ENCODE measurements at places on chromosomes 5 and 9.

GRCh38 chr9:18240213-18240612 lies 233.7 kb upstream of the ADAMTSL1 start:
- no peak for DNase-seq

DNA sequence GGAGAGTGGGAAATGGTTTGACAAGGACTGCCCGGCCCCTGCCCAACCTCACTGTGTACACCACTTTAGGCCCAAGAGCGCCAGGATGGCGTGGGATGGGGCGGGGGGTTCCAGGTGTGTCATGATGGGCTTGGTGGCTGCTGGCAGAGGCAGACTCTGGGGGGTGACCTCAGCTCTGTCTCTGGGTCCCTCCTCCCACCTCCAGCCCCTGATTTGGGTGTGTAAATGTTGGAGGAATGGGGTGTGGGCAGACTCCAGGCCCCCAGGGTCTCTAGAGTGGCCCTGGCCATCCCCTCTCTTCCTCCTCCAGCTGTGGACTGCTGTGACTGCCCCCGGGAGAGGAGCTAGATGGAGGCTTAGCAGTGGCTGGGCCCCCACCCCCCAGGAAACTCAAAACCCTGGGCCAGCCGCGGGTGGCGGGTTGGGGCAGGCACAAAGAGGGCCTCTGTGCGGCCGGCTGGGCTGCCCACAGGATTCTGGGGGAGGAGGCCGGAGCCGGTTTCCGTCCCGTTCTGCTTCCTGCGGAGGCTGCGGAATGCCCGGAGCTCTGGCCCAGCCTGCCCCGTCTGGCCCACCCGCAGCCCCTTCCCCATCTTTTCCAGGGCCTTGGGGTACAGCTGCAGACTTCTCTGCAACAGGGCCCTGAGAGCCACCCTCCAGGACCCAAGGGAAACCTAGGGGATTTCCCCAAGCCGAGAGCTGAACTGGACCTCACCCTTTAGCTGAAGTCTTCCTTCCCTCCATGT lies 23.1 kb downstream of the CXXC5 start:
- DNase-seq, result no peak

GRCh38 chr9:19481971-19482404 lies 73.2 kb downstream of the ACER2 start:
- no peak for DNase-seq

- no peak for DNase-seq
Measured at GRCh38 chr9:132630811-132631210, 39.0 kb downstream of the DDX31 start.

DNA sequence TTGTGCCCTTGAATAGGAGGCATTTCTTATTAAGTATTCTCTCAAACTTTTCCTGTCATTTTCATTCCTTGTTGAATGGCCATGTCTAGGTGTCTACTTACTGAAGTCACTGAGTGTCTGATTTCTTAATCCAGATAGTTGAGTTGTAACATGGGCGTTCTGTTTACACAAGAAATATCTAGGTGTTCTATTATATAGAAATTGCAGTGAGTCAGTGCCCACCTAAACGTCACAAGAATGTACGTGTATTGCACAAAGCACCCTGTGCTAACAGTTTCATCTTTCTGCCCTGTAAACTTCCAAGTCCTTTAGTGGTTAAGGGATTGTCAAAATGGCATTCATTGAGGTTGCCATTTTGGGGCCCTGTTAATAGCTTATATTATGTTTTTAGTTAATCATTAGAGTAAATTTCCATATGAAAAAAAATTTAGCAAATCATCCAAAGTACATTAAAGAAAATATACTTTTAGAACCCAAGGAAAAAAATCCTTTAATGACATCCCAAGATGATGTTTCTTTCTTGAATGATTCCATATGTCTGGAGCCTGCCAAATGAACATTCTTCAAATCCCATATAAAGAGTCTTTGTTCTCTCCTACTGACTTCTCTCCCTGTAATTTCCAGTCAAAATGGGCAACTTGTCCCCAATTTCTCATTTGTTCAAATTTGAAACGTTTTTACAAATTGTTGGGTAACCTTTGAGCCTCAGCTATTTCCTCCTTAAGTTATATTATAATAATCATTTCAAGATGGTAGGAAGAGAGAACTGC lies 114.2 kb downstream of the GOLPH3 start:
- no peak for DNase-seq

Measured in EH (cell line).